ENCODE measurements at places on chromosomes 5 and 9.

- DNase-seq = no peak
- H3K4me3 ChIP-seq = no peak overlapping the region
- no peak overlapping the region for H3K27ac ChIP-seq
- peaks cover 32% of the 10 kb centered on the region for H3K36me3 ChIP-seq
- H3K27me3 ChIP-seq = no peaks in the 10 kb centered on the region
- H3K4me1 ChIP-seq = no peaks in the 10 kb centered on the region
Observed at GRCh38 chr5:27479859-27480258, 441.5 kb upstream of the CDH9 start.

DNA sequence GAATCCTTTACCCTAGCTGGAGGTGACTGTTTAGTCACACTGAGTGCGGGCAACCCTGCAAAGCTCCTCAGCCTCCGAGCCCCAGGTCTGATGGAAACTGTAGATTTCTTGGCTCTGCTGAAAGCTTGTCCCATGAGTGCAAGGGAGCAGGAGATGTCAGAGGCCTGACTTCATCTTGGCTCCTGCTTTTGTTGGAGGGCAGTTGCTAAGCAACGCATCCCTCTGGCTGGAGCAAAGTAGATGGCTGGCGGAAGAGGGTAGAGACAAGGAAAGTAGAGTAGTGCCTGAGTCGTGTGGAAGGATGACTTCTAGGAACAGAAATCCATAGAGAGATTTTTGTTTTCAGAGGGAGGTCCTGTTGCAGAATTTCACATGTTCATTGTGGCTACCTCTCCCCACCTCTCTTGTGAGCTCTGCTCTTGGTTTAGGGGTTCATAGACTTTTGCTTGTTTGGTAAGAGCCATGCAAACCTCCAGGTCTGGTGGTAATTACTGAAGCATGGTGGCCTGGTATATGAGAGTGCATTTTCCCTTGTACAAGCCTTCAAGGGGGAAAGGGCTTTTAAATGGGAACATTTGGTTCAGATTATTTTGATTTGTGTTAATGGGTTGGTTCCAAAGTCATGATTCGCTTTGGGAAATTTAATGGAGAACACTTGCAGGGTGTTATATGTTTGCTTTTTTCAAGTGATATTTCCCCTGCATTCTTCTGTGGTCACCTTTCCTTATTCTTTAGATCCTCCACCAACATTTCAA is 71.5 kb downstream of the ARHGAP26 start:
- no peak overlapping the region for H3K4me3 ChIP-seq
- H3K27me3 ChIP-seq = peaks cover 5% of the 10 kb centered on the region
- H3K4me1 ChIP-seq = peaks cover 29% of the 10 kb centered on the region
- H3K27ac ChIP-seq = no peak overlapping the region

DNA sequence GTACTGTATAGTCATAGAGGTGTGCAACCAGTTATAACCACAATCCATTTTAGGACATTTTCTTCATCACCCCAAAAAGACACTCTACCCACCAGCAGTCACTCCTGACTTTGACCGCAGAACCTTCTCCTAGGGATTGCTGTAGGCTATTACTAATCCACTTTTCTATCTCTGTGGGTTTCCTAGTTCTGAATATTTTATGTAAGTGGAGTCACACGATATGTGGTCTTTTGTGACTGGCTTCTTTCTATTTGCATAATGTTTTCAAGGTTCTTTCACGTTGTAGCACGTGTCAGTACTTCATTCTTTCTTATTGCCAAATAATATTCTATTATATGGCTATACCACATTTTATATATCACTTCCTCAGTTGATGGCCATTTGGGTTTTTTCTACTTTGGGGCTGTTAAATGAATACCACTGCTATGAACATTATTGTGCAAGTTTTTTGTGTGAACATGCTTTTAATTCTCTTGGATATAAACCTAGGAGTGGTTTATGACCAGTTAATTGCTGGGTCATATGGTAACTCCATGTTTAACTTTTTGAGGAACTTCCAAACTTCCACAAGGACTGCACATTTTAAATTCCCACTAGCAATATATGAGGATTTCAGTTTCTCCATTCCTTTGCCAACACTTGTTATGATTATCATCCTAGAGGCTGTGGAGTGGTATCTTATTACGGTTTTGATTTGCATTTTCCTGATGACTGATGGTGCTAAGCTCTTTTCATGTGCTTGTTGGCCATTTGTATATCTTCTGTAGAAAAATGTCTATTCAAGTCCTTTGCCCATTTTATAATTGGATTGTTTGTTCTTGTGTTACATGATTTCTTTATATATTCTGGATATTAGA is 37.8 kb downstream of the MRRF start:
- peaks cover 15% of the 10 kb centered on the region for H3K36me3 ChIP-seq
- H3K4me1 ChIP-seq = peaks cover 34% of the 10 kb centered on the region
- no peak overlapping the region for H3K27ac ChIP-seq
- no peak overlapping the region for H3K4me3 ChIP-seq
- H3K27me3 ChIP-seq = peaks cover 2% of the 10 kb centered on the region

DNA sequence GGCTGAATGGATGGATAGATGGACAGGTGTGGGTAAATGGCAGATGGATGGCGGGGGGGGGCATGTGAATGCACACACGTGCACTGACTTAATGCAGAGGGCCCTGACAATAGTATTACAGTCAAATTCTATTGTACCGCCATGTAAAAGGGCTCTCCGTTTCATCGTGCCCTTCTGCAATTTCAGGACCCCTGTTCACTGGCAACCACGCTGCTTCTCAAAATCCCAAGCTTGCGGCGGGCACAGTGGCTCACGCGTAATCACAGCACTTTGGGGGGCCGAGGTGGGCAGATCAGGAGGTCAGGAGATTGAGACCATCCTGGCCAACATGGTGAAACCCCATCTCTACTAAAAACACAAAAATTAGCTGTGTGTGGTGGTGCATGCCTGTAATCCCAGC is 211.4 kb downstream of the BNC2 start:
- H3K36me3 ChIP-seq = no peaks in the 10 kb centered on the region
- no peak overlapping the region for H3K27ac ChIP-seq
- no peak for DNase-seq
- peaks cover 3% of the 10 kb centered on the region for H3K27me3 ChIP-seq

- H3K27me3 ChIP-seq = peaks cover 3% of the 10 kb centered on the region
- peaks cover 20% of the 10 kb centered on the region for H3K36me3 ChIP-seq
- H3K27ac ChIP-seq = peak overlapping the region; percentile 48
- peaks cover 18% of the 10 kb centered on the region for H3K4me1 ChIP-seq
Observed at GRCh38 chr9:130138791-130139190, 33.4 kb upstream of the NCS1 start.

DNA sequence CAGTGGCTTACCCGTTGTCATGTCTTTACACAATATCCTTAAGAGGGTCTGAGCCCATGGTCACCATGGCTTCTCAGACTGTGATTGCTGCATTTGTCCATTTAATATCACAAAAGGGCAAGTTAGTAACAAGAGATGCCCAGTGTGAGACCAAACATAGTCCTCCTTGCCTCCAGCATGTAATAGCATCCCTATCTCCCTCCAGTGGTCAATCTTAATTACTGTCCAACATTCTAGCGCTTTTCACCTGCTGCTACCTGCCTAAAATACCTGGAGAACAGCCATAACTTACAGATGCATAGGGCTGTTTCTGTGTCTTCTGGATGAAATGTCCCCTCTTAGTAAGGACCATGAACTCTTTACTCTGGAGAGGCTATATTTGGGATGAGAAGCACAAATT is 267.2 kb upstream of the DAB2 start:
- no peaks in the 10 kb centered on the region for H3K36me3 ChIP-seq
- peaks cover 2% of the 10 kb centered on the region for H3K27me3 ChIP-seq
- DNase-seq = no peak
- no peaks in the 10 kb centered on the region for H3K4me1 ChIP-seq
- H3K27ac ChIP-seq = no peak overlapping the region
- H3K4me3 ChIP-seq = no peak overlapping the region

GRCh38 chr9:125881042-125881441 is 133.9 kb downstream of the PBX3 start:
- no peak overlapping the region for H3K27ac ChIP-seq
- no peak for DNase-seq
- no peaks in the 10 kb centered on the region for H3K27me3 ChIP-seq
- H3K4me1 ChIP-seq = no peaks in the 10 kb centered on the region
- no peak overlapping the region for H3K4me3 ChIP-seq

DNA sequence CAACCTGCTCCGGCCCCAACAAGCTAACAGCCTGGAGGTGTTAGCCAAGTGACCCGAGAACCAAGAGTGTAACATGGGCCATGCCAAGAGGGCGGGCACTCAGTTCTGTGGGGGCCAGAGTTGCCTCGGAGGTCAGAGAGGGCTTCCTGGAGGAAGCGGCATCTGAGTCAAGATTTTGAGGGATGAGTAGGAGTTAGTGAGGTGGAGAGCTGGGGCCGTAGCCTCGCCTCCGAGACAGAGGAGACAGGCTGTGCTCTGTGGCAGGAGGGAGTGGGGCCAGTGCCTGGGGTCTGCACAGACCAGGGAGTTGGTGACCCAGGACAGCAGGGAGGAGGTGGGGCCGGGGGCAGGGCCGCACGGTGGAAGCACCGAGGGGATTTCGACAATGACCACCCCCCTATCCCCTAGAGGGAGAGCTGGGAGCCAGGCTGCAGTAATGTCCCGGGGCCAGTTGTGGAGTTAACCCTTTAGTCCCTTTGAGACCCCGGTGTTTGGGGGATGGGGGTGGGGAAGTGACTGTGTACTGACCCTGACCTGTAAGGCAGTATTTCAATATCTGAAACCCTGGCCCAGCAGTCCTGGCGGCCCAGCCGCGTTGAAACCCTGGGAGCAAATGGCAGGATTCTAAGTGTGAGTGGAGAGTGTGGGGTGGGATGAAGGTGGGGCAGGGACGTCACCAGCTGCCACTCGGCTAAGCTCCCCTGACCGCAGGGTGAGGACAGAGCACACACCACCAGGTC is 148.7 kb upstream of the COL5A1 start:
- no peak overlapping the region for H3K27ac ChIP-seq
- no peaks in the 10 kb centered on the region for H3K36me3 ChIP-seq
- peaks cover 2% of the 10 kb centered on the region for H3K27me3 ChIP-seq
- no peak for DNase-seq
- no peaks in the 10 kb centered on the region for H3K4me1 ChIP-seq

DNA sequence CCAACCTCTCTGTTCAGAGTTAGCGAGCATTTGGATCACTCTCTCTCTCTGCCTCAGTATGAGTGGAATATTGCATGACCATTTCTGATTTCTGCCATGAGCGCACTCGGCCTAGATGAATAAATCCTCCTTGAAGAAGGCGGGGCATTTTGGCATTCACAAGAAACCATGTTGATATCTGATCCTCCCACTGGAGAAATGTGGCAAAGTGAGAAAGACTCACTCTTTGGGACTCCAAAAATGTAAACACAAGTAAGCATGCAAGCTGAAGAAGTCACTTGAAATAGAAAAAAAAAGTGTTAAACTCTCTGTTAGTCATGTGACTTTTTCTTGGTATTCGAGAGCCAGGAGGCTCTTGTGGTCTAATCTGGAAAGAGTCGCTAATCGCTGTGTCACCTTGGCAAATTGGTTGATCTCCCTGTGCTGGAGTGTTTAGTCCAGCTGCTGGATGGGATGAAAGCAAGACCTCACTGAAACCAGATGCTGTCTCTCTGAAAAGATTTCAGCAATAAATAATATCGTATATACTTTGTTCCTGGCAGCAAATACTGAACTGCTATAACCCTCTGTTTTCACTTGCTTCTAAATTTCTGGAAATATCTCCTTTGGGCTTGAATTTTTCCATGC is 95.5 kb downstream of the GHR start:
- H3K36me3 ChIP-seq = no peaks in the 10 kb centered on the region
- no peak overlapping the region for H3K4me3 ChIP-seq

GRCh38 chr5:58466939-58467338 is 7.1 kb upstream of the PLK2 start:
- no peak overlapping the region for H3K4me3 ChIP-seq
- DNase-seq = no peak
- peaks cover 11% of the 10 kb centered on the region for H3K4me1 ChIP-seq
- H3K27ac ChIP-seq = no peak overlapping the region
- H3K27me3 ChIP-seq = no peaks in the 10 kb centered on the region
- no peaks in the 10 kb centered on the region for H3K36me3 ChIP-seq

DNA sequence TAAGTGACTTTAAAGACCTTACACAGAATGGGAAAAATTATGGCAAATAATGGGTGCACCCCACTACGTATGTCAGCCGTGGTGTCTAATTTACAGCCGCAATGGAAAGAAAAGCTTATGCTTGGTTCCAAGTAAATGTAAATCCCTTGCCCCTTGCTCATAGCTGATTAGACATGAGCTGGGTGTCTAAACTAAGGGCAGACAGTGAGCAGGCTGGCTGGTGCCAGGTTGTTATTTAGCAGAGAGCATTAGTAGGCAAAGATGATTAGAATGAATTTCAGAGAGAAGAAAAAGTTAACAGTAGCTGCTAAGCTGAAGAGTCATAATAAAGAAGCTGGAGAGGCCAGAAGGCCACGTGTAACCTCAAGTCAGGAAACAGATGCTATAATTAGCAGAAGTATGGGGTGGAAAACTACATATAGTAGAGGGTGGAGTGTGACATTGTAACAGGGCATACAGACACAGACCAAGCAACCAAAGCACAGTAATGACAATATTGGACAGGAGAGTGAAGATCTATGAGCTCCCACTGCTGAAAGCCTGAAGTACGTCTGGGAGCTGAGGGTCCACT is 257.7 kb downstream of the MCTP1 start:
- H3K36me3 ChIP-seq = no peaks in the 10 kb centered on the region
- H3K4me1 ChIP-seq = no peaks in the 10 kb centered on the region
- H3K4me3 ChIP-seq = no peak overlapping the region
- peaks cover 2% of the 10 kb centered on the region for H3K27me3 ChIP-seq

- no peak overlapping the region for H3K27ac ChIP-seq
- no peaks in the 10 kb centered on the region for H3K27me3 ChIP-seq
- H3K4me1 ChIP-seq = peaks cover 9% of the 10 kb centered on the region
- no peak for DNase-seq
- H3K36me3 ChIP-seq = no peaks in the 10 kb centered on the region
- H3K4me3 ChIP-seq = no peak overlapping the region
Observed at GRCh38 chr9:79615038-79615437, 43.3 kb downstream of the TLE4 start.

- H3K27ac ChIP-seq = no peak overlapping the region
- H3K36me3 ChIP-seq = no peaks in the 10 kb centered on the region
- H3K4me1 ChIP-seq = peaks cover 7% of the 10 kb centered on the region
- no peak overlapping the region for H3K4me3 ChIP-seq
- peaks cover 2% of the 10 kb centered on the region for H3K27me3 ChIP-seq
Observed at GRCh38 chr9:115810166-115810565, 343.4 kb upstream of the PAPPA start.

DNA sequence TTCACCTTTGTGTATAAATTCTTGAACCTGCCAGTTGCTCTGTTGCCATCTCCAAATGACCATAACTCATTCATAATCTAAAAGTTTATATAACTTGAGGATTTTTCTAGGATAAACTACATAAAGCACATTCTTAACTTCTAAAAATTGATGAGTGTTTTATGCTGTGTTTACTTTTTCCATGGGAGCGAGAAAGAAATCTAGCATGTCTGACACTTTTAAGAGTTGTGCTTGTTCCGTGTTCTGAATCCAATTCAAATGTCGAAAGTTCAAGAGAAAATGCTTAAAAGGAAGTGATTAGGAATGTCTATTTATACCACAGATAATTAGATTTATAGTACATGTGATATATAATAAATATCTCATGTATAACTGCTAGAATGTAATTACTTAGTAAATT is 154.4 kb downstream of the DEPDC1B start:
- no peak overlapping the region for H3K27ac ChIP-seq
- H3K27me3 ChIP-seq = no peaks in the 10 kb centered on the region
- DNase-seq = no peak
- no peaks in the 10 kb centered on the region for H3K36me3 ChIP-seq
- H3K4me1 ChIP-seq = peaks cover 15% of the 10 kb centered on the region

- no peak overlapping the region for H3K27ac ChIP-seq
- no peaks in the 10 kb centered on the region for H3K27me3 ChIP-seq
- no peak for DNase-seq
- no peaks in the 10 kb centered on the region for H3K4me1 ChIP-seq
- H3K36me3 ChIP-seq = no peaks in the 10 kb centered on the region
- H3K4me3 ChIP-seq = no peak overlapping the region
Observed at GRCh38 chr5:124764992-124765611, 18.7 kb upstream of the ZNF608 start.

Measured in endothelial cell (in vitro differentiated cells).